NCI-H1417 (cell line): ENCODE measurements at places on chromosomes 1 and 21.

GRCh38 chr1:10031461-10031860 lies 1.3 kb upstream of the UBE4B start:
- DNase-seq = no peak

- no peak for DNase-seq
These were observed 94.1 kb upstream of the ATP1B1 start for GRCh38 chr1:169012416-169012815.

DNA sequence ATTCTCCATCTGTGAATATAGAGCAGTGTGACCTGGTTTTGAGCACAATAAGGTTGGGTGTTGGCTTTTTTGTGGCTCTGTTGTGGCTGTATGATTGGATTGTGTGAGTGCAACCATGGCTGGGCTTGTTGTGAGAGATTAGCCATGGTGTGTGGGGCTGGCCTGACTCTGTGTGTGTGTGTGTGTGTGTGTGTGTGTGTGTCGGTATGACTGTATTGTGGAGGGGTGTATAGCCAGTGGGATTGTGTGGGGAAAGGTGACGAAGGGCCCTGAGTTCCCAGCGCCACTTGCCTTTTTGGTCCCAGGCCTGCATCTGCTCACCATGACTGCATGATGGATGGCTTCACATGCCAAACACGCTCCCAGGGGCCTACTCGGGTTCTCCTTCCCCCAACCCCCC lies 5.9 kb upstream of the SLC6A9 start:
- DNase-seq = peak; percentile 31

GRCh38 chr21:14487490-14488432 lies 58.4 kb downstream of the SAMSN1 start:
- no peak for DNase-seq

GRCh38 chr1:43232074-43232473 lies 37.7 kb upstream of the TMEM125 start:
- DNase-seq = no peak

DNA sequence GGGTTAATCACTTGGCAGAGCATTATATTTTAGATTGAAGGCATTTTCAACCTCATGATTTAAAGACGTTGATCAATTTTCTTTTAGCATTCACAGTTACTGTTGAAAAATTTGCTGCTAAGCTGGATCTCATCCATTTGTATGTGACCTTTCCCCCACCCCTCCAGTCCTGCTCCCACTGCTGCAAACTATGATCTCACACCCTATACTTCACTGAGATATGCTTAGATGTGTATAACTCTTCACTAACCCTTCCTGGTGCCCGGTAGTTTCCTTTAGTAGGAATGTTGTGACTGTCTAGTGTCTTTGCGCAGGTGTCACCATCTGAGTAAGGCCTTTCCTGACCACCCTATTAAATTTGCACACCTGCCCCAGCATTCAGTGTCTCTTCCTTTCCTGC lies 67.0 kb upstream of the C1orf21 start:
- no peak for DNase-seq

DNA sequence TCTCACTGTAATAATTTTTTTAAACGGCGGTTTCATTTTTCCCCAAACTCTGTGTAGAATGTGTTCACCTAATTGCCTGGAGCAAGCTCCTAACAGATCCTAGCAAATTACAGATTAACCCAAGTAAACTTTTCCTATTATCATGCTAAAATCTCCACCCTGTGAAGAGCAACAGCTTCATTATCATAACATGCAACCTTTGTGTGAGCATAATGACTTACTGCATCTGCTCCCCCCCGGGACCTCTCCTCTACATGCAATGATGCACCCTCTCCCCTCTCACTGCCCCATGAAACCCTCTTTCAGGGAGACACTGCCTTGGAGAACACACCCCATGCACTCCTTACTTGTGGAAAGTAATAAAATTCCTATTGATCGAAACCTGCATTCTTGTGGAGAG lies 717.0 kb upstream of the TMPRSS15 start:
- no peak for DNase-seq

- DNase-seq = no peak
These were observed 6.5 kb upstream of the GLRX2 start for GRCh38 chr1:193111641-193112090.

DNA sequence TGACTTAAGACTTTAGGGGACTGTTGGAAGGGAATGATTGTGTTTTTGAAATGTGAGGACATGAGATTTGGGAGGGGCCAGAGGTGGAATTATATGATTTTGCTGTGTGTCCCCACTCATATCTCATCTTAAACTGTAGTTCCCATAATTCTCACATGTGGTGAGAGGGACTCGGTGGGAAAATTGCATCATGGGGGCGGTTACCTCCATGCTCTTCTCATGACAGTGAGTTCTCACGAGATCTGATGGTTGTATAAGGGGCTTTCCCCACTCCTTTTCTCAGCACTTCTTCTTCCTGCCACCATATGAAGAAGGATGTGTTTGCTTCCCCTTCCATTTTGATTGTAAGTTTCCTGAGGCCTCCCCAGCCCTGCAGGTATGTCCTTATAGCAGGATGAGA lies 35.0 kb upstream of the SCAF4 start:
- DNase-seq = no peak

DNA sequence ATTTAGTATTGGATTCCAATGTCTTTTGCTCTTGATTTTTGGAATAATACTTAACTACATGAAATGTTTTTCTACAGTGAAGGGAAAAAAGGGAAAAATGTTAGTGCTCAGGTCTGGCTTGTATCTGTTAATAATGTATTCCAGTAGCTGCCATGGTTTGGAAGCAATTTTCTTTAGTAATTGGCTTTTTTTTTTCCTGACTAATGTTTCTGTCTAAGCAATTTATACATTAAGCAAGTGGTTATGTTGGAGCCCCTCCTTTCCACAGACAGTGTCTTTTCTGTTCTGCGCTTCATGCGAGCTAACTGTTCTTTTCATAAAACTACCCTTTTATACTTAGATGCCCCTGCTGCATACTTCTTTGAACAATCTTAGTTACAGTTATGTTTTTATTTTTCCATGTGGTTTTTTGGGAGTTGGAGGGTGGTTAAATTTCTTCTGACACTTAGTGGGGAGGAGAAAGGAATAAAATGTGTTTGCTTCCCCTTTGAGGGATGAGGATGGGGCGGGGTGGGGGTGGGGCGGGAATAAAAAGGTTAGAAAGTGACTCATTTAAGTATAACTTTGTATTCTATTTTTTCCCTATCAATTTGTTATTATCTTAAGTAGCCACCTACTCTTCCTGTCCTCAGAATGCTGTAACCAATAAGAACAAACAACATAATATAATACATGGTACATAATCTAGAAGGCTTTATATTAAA lies 83.1 kb downstream of the CLIC4 start:
- DNase-seq = peak; percentile 84

DNA sequence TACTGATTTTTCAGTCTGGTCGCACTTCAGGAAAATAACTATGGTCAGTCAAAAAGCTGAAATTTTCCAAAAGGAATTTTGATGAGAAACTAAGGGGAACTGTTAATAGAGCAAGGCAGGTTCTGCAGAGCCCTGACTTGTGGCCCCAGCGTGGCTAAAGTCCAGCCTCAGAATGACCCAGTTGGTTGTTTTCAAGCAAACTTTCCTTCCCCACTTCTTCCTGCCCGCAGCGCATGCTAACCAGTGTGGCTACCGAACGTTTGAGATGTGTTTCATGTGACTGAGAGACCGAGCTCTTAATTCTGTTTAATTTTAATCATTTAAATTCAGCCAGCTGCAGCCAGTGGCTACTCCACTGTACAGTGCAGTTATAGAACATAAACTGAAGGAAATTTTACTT lies 6.2 kb upstream of the IL10RB start:
- DNase-seq = no peak

DNA sequence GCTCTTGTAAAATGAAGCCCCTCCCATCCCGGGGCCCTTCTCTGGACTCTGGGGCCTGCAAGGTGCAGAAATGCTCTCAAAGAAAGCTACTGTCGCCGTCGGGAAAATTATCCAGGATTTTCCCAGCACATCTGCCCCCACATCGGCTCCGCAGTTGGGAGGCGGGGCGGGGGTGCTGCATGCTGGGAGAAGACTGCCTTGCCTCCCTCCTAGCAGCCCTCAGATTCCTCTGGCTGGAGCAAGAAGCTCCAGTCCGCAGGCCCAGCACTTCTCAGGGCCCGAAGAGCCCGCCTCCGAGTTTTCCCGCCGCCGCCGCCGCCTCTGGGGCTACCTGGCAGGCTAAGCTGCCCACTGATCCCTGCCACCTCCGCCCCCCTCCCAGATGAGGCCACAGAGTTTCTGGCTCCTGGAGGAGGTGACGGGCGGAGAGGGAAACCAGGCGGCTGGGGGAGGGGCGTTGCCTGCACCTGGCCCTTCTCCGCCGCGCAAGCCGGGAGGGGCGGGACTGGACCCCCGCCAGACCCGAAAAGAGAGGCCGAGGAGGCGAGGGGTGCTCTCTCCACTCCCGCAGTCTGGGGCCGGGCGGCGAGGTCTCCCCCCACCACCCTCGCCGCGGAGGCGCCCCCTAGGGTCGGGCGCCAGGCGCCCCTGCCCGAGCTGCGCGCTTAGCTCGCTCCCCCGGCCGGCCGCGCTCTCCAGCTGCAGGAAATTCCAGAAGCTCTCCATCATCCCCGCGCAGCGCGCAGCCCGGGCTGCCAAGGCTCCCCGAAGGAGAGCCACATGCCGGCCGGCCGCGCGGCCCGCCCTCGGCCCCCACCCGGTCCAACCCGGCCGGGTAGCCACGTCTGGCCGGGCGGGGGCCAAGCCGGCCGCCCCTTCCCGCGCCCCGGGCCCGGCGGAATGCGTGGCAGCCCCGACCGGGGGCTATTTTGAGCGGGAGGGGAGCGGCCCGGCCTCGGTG lies 28.8 kb downstream of the AHDC1 start:
- peak; percentile 65 for DNase-seq

DNA sequence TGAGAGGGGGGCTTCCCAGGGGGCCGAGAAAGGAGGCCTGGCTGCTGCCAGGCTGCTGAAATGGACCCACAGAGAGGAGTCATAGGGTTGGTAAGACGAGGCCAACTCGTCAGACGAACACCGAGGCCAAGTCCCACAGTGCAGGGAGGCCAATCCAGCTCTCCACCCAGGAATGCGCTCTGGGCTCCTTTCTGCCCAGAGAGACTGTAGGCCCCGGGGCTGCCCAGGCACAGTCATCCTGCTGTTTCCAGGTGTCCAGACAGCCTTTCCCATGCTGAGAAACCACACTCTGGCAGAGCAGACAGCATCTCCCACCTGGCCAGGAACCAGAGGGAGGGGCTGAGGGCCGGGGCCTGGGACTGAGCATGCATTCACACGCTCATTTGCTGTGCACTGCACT lies 26.7 kb upstream of the RSPO1 start:
- no peak for DNase-seq

GRCh38 chr1:236120721-236121153 lies 21.6 kb upstream of the GPR137B start:
- DNase-seq = no peak

DNA sequence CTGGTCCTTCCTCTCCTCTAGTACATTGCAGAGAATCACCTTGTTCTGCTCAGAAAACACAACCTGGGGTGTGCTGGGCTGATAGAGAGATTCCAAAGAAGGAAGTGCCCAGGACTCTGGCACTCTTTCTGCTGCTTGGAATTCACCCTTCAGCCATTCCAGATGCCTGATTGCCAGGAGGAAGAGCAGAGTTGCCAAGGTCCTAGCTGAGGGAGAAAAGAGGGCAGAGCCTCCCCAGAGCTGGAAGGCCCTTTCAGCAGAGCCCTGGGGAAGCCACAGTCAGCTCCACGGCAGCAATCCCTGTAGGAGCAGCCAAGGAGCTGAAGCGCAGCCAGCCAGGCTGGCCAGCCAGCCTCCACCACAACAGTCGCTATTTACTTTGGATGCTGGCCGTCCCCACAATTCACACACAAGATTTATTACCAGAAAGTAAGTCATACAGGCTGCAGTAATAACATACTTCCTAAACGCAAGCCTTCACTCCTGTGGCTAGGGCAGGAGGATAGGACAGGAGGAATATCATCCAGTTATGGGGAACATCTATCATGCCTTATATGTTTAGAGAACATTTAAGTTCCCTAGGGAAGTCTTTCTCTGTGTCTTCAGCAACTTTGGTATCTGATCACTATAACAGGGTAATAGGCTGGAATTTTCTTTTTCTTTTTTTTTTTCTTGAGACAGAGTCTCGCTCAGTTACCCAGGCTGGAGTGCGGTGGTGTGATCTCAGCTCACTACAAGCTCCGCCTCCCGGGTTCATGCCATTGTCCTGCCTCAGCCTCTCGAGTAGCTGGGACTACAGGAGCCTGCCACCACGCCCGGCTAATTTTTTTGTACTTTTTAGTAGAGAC lies 36.6 kb upstream of the SLC44A3 start:
- DNase-seq = no peak

DNA sequence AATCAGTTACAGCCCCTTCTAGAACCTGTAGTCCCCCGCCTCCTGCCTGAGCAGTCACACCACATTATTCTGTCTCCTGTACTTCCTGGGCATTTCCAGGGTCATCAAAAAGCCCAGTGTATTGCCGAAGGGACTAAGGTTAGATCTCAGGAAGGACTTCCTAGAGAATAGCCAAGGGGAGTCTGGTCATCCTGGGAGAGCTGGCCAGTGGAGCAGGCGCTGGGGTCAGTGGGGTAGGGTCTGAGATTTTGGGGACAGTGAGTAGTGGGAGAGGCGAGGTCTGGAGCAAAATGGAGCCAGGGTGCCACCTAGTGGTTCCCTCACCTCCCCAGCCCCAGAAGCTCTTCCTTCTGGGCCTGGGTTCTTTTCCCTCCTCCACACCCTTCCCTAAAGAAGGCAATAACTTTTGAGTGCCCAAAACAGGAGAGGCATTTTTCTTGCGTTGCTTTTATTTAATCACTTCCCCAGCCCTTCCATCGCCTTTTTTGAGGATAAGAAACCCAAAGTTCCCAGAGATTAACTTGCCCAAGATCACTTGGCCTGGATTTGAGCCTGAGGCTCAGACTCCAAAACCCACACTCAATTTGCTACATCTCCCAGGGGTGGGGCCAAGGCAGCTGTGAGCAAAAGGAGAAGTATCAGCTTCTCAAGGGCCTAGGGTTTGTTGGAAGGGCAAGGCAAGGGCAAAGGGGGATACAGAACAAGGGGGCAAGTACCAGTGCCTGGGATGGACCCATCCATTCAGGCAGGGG lies 7.3 kb upstream of the PMVK start:
- DNase-seq = peak; percentile 60

DNA sequence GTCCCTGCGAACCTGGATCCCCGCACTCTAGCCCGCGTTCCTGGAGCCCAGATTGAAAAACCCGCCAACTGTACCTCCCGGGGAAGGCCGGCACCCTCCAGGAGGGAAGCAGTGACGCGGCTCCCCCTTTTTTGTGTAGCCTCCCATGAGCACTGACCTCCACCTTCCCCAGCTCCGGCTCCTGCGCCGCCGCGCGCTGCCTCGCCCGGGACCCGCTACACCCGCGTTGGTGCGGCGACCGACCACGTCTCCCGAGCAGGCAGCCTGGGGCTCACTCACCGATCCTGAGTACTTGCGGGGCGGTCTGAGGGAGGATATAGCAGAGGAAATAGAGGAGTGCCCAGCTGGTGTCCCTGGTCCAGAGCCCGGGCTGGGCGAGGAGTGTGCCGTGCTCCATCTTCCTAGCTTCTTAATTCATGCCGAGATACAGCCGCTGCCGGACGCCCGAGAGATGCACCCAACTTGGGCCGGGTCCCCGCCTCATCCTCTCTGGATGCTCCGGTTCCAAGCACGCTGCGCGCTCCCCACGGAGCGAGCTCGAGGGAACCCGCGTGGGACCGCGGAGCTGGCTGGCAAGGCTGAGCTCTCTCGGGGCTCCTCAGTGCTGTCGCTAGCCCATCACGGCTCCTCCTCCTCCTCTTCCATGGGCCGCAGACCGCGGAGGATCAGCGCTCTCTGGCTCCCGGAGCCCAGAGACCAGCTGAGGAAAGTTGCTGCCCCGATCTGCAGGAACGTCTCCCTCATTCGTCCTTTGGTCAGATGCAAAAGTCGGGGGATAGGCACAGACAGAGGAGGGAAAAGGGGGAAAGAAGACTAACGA lies 482 bp downstream of the GRIK1 start:
- peak; percentile 85 for DNase-seq

GRCh38 chr1:155013632-155014031 lies 11.0 kb downstream of the ZBTB7B start:
- no peak for DNase-seq
